ENCODE measurements at places on chromosomes 2 and 18.

GRCh38 chr18:36031407-36031806, 36.0 kb downstream of the RPRD1A start:
- no peak for DNase-seq

GRCh38 chr2:176592216-176592615, 323.0 kb downstream of the MTX2 start:
- DNase-seq: no peak

DNA sequence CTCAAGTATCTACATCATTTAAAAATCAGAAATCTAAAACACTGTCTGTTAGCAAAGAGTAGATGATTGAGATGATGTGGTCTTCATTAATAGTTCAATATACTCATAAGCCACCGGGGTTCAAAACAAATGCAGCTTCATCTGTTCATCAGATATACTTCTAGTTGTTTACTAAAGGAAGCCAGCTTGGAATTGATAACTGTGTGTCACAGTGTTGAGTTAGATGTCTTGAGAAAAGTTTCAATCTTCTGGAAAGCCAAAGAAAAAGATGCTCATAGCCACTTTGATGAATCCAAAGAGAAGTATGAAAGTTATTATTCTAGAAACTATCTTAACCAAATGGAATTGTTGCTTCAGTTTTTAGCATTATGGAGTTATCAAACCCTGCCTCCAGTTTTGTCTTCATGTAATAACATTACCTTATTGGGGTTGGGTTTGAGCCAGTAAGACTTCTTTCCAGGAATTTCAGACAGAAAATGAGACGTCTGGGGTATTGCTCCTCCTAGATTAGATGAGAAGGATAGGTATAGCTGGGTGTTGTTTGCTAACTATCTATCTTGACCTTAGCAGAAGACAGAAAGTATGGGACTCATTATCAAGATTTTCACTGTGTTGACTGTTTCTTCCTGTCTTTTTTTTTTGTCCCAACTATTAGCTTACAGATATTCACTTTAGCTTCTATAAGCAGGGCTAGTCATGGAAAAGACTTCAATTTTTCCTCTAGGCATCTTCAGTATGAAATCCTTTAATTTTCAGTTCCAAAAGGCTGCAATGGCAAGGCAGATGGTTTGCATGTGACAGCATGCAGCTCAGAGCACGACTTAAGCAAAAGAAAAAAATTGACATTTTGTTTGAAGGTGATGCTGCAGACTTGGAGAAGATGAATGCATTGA, 66.5 kb downstream of the LNPK start:
- no peak for DNase-seq

DNA sequence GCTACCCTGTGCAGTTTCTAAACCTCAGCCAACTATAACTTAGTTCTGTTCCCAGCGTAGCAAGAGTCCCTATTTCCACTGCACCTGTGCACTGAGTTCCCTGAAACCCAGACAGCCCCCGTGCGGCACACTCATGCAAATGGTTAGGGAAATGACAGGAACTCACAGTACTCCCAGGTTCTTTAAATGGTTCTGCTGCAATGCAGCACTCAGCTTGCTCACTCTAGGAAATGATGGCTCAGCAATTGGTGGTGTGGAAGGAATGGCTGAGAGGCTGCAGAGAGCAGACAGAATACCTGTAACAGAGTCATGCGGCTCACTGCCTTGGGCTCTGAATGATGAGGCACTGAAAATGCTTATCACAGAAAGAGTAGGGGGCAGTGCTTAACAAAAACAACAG, 143.0 kb downstream of the RAD51AP2 start:
- DNase-seq: no peak

DNA sequence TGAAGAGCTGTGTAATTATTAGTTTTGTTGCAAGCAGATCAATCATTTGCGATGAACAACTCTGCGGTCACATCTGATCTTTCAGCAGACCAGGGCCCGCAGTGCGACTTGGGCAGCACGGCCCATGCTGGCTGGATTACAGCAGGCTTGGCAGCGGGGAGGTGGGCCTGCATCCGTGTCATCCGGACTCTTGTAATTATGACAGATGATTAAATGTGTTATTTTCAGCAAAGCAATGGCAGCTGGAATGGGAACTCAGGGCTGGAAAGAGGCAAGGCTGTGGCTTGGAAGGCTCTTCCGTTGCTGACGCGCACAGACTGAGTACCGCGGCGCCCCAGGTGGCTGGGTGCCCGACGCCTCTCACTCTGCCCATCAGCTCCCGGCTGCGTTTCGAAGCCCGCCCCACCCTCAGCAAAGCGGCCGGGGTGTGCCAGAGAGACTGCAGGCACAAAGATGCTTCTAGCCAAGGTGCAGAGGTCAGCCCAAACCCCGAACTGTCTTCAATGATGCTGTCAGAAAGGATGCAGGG, 397.4 kb upstream of the SALL3 start:
- DNase-seq: no peak

GRCh38 chr18:44870631-44871502, 190.2 kb downstream of the SETBP1 start:
- no peak for DNase-seq

DNA sequence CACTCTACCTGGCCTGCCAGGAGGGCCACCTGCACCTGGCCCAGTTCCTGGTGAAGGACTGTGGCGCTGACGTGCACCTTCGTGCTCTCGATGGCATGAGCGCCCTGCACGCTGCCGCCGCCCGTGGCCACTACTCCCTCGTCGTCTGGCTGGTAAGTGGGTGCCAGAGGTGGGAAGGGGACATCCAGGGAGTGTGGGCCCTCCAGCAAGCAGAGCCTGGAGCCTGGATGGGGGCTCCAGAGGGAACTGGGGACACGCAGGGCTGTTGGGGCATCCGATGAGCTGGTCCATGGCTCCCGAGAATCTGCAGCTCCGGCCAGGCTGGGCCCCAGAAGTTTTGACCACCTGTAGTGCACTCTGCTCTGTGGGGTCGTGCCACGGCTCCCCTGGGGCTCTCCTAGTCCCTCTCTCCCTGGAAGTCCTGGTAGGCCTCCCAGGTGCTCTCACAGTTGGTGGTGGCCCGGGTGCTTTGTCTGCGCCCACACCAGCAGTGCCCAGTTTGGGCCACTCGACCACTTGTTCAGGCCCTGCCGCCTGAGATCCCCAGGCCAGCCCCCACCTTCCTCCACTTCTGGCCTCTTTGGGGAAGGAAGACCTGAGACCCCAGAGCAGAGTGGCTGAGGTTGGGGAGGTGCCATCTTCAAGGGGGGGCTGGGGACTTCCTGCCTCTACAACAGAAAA, 4.7 kb downstream of the ESPNL start:
- DNase-seq: no peak

GRCh38 chr2:110747522-110748488, 15.4 kb downstream of the ACOXL start:
- no peak for DNase-seq

DNA sequence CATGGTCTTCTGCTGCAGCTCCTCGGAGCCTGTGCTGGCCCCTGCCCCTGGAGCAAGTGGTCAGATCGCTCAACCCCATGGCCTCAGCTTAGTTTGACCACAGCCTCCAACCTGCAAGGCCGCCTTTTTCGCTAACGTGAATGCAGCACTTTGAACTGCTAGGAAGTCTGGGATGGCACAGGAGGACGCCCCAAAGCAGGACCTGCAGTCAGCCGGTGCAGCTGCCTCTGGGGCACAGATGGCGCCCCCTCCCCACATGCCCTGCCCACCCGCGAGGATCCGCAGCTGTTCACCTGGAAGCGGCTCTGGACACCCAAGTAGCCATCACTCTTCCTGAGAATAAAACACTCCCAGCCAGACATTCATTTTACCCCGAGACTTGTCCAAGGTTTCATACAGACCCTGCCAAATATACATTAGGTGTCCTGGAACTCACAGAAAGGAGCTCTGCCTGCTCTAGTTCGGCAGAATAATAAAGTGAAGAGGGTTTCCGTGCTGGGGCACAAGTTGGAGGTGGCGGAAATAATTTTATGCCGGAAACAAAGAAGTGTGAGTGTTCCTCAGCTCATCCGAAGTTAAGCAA, 510.1 kb downstream of the EIPR1 start:
- DNase-seq: no peak

- no peak for DNase-seq
These were observed 154.8 kb downstream of the RNF152 start for GRCh38 chr18:61738042-61738441.

GRCh38 chr2:45072064-45072861, 63.0 kb upstream of the SIX2 start:
- no peak for DNase-seq

- DNase-seq: no peak
These were observed 18.1 kb upstream of the TMEM237 start for GRCh38 chr2:201661366-201661765.

DNA sequence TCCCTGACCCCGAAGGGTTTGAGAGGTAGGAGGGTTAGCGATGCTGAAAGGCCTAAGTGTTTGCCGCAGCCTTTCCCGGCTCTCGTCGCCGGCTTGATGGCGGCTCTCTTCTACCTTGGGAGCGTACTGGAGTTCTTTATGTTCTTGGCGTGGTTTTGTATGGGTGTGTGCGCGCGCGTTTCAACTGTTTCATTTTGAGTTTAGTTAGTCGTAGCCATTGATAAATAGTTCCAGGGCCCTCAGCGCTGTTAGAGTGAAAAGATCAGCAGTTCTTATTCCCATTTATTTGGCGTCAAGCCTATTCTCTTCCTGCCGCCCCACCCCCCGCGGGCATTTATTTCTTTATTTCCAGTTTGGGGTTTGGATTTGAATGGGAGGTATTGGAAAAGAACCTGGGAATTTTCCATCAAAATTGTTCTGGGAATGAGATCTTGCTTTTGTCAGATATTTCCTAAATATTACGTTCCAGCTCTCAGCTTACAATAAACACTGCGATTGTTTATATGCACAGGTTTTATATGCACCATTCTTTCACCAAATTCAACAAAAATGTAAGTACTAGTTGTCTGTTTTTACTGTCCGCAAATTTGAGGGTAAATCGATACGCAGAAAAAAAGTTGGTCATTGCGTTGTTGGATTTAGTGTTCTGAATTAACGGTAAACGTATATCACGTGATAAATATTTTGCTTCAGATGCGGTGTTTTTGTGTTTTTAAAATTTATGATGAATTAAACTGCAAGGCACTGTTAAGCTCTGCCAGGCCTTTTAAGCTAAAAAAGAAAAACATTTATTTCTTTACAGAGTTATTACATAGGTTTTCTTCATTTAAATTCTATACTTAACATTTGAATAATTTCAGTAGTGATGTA, 954 bp downstream of the CCNT2 start:
- no peak for DNase-seq

DNA sequence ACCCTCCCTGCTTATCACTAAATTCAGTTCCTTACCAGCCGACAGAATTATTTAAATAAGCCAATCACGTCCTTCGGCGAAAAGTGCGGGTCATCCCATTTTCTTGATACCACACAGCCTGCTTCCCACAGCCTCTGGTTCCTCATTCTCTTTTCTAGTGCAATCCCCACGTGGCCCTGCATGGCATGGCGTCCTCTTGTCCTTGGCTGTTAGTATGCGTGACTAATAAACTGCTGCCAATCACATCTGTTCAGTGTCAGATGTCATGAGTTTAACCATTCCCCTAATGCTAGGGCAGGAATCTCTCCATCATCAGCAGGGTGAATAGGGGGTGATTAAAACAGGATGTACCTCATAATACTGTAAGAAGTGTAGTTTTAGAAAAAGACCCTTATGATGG, 62.8 kb upstream of the TSPYL6 start:
- no peak for DNase-seq

- DNase-seq: no peak
These were observed 15.7 kb downstream of the PROKR1 start for GRCh38 chr2:68659081-68659480.

GRCh38 chr2:96951125-96951654, 35.2 kb downstream of the FAM178B start:
- DNase-seq: peak; percentile 81

- peak; percentile 8 for DNase-seq
These were observed 44.1 kb upstream of the NDUFV2 start for GRCh38 chr18:9058406-9058805.

Measured in NCI-H187 (cell line).